Progenitor cell of endocrine pancreas (in vitro differentiated cells): ENCODE measurements at places on chromosomes 16 and 17. TPM values are rescaled to one million over a fixed set of nuclear protein-coding genes. Genes with fewer than 3 reads are reported as not detected.

DNA sequence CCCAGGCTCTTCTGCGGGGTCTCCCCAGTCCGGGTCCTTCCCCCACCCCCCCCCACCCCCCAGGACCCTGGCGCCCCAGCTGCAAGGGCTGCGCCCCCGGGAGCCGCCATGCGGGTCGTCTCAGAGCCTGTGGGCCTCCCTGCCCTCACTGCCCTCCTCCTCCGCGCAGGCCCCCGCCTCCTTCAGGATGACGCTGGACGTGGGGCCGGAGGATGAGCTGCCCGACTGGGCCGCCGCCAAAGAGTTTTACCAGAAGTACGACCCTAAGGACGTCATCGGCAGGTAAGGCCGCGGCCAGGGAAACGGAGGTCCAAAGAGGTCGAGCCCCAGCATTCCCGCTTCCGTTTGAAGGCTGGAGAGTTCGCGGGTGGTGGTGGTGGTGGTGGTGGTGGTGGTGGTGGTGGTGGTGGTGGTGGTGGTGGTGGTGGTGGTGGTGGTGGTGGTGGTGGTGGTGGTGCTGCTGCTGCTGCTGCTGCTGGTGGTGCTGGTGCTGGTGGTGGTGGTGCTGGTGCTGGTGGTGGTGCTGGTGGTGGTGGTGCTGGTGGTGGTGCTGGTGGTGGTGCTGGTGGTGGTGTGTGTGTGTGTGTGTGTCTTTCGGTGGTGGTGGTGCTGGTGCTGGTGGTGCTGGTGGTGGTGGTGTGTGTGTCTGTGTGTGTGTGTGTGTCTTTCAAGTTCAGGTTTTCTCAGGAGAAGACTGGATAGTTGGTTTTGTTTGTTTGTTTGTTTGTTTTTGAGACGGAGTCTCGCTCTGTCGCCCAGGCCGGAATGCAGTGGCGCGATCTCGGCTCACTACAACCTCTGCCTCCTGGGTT, 615 bp downstream of the PHKG2 start:
- H3K4me3 ChIP-seq, result peak overlapping the region; percentile 94
- peaks cover 7% of the 10 kb centered on the region for H3K36me3 ChIP-seq
- peaks cover 14% of the 10 kb centered on the region for H3K4me1 ChIP-seq
- no peaks in the 10 kb centered on the region for H3K27me3 ChIP-seq
- H3K27ac ChIP-seq, result peak overlapping the region; percentile 97
- no peak for DNase-seq

GRCh38 chr17:50642722-50643656, 8.3 kb downstream of the ABCC3 start:
- no peak for DNase-seq
- H3K27ac ChIP-seq, result no peak overlapping the region
- H3K4me3 ChIP-seq, result no peak overlapping the region
- no peaks in the 10 kb centered on the region for H3K36me3 ChIP-seq
- peaks cover 8% of the 10 kb centered on the region for H3K27me3 ChIP-seq

- H3K36me3 ChIP-seq, result no peaks in the 10 kb centered on the region
- H3K27ac ChIP-seq, result no peak overlapping the region
- no peaks in the 10 kb centered on the region for H3K4me1 ChIP-seq
- DNase-seq, result no peak
- H3K27me3 ChIP-seq, result no peaks in the 10 kb centered on the region
Observed at GRCh38 chr16:12350945-12351344, 374.4 kb downstream of the SNX29 start.

DNA sequence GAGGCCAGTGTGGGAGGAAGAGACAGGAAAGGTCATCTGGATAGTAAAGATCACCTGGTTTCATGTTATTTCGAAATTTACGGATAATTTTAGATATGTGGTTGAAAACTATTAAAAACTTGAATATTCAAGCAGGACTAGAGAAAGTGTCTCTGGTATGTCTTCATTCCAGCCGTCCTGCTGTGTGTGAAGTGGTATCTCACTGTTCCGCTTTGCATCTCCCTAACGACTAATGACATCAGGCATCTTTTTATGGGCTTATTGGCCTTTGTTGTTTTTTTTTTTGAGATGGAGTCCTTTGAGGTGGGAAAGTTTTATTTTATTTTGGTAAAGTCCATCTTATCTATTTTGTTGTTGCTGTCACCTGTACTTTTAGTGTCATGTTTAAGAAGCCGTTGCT, 214.4 kb upstream of the CHMP6 start:
- H3K4me1 ChIP-seq, result no peaks in the 10 kb centered on the region
- H3K27me3 ChIP-seq, result no peaks in the 10 kb centered on the region
- H3K27ac ChIP-seq, result no peak overlapping the region
- peaks cover 3% of the 10 kb centered on the region for H3K36me3 ChIP-seq

- no peaks in the 10 kb centered on the region for H3K4me1 ChIP-seq
- H3K4me3 ChIP-seq, result no peak overlapping the region
- H3K36me3 ChIP-seq, result no peaks in the 10 kb centered on the region
- H3K27me3 ChIP-seq, result no peaks in the 10 kb centered on the region
Observed at GRCh38 chr17:9271989-9272388, 250.7 kb downstream of the NTN1 start.

GRCh38 chr17:8806926-8807550, 7.9 kb upstream of the MFSD6L start:
- peaks cover 12% of the 10 kb centered on the region for H3K27me3 ChIP-seq
- peaks cover 2% of the 10 kb centered on the region for H3K4me1 ChIP-seq
- H3K4me3 ChIP-seq, result no peak overlapping the region
- DNase-seq, result no peak
- H3K36me3 ChIP-seq, result no peaks in the 10 kb centered on the region

DNA sequence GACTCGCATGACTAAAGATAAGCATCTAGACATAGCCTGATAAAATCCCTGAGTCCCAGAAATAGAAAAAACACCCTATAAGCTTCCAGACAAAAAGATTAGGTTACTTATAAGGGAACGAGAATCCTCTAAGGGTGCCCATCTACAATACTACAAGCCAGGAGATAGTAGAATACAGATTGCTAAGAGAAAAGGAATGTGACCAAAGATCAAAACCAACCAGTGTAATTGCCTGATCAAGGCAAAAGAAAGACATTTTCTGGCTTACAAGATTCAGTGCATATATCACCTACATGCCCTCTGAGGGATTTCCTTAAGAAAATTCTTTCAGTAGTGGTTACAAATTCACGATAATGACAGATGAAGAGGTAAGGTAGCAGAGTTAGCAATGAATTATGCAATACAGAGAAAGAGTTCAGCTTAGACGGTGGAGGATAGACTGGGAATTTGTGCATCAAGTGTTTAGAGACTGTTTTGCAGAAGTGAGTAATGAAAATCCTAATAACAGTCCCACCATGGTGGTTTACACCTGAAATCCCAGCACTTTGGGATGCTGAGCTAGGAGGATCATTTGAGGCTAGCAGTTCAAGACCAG, 35.0 kb downstream of the BCL7C start:
- H3K36me3 ChIP-seq, result no peaks in the 10 kb centered on the region
- no peak overlapping the region for H3K27ac ChIP-seq
- H3K27me3 ChIP-seq, result no peaks in the 10 kb centered on the region
- DNase-seq, result no peak

DNA sequence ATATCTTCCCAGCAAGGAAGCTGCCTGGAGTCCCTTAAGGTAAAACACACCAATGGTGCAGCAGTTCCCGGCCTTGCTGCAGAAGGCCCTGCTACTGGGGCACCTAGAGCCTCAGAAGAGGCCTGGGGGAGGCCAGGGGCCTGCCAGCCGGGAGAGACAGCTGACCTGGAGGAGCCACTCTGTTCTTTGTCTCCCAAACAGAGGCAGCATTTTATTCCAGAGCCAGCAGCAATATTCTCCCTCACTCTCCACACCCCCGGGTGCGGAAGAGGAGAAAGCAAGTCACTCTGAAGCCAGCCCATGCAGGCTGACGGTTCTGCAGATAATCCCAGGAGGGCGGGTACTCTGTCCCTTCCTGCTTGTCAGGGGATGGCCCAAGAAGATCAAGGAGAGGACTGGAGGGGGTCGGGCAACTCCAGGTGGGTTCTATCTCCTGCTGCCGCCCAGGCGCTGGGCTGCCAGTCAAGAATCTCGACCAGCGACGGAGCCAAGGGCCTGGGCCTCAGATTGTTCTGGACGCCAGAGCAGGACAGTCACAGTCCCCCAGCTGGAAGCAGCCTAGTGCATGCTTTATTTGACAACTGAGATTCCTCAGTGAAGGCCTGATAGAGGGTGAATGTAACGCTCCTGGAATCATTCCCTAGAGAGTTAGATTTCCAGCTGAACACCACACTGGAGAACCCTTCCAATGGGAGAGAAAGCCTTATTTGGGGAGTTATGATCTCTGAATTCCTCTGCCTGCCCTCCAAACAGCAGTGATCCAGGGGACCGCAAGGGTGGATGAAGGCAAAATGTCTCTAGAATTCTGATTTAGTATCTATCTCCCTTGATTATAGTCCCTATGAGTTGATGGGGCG, 1.1 kb upstream of the KIFC3 start:
- peaks cover 53% of the 10 kb centered on the region for H3K4me1 ChIP-seq
- peak overlapping the region; percentile 95 for H3K27ac ChIP-seq
- no peaks in the 10 kb centered on the region for H3K36me3 ChIP-seq
- no peak for DNase-seq
- peaks cover 28% of the 10 kb centered on the region for H3K27me3 ChIP-seq
- peak overlapping the region; percentile 86 for H3K4me3 ChIP-seq

- H3K4me1 ChIP-seq, result peaks cover 45% of the 10 kb centered on the region
- no peaks in the 10 kb centered on the region for H3K36me3 ChIP-seq
- no peaks in the 10 kb centered on the region for H3K27me3 ChIP-seq
- DNase-seq, result no peak
- peak overlapping the region; percentile 70 for H3K27ac ChIP-seq
Observed at GRCh38 chr17:40115101-40115436, 6.7 kb upstream of the MSL1 start.

DNA sequence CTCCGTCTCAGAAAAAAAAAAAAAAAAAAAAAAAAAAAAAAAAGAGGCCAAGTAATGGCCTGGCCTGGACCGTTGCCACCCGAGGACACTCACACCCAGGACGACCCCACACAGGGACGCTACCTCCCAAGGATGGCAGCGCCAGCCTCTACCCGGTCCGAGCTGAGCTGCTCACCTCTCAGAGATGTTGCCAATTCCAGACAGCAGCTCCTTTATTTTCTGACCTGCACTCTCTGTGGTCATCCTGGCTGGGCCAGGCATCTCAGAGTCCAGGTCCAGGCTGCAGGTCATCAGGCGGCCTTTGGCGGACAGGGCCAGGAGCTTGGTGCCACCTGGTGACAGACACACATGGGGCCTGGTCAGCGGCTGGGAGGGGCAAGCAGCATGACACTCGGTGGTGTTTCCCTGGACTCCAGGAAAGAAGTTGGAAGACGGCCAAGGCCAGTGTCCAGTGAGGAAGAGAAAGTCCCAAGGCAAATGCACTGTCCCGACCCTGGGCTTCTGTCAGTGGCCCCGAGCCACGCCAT, 3.1 kb downstream of the FAAP100 start:
- H3K4me1 ChIP-seq, result peaks cover 15% of the 10 kb centered on the region
- H3K27ac ChIP-seq, result no peak overlapping the region
- no peak for DNase-seq
- H3K27me3 ChIP-seq, result no peaks in the 10 kb centered on the region

GRCh38 chr16:17657045-17657444, 186.3 kb upstream of the XYLT1 start:
- H3K4me3 ChIP-seq, result no peak overlapping the region
- no peak overlapping the region for H3K27ac ChIP-seq
- H3K36me3 ChIP-seq, result no peaks in the 10 kb centered on the region
- DNase-seq, result no peak
- H3K27me3 ChIP-seq, result peaks cover 27% of the 10 kb centered on the region

- H3K36me3 ChIP-seq, result no peaks in the 10 kb centered on the region
- H3K4me1 ChIP-seq, result no peaks in the 10 kb centered on the region
- H3K27me3 ChIP-seq, result peaks cover 16% of the 10 kb centered on the region
- no peak for DNase-seq
Observed at GRCh38 chr17:51352798-51353197, 92.5 kb downstream of the UTP18 start.

- H3K27ac ChIP-seq, result no peak overlapping the region
- no peak for DNase-seq
- H3K4me1 ChIP-seq, result peaks cover 4% of the 10 kb centered on the region
- H3K36me3 ChIP-seq, result no peaks in the 10 kb centered on the region
- H3K4me3 ChIP-seq, result no peak overlapping the region
- H3K27me3 ChIP-seq, result peaks cover 9% of the 10 kb centered on the region
Observed at GRCh38 chr16:9389543-9390207, 298.2 kb downstream of the HAPSTR1 start.

DNA sequence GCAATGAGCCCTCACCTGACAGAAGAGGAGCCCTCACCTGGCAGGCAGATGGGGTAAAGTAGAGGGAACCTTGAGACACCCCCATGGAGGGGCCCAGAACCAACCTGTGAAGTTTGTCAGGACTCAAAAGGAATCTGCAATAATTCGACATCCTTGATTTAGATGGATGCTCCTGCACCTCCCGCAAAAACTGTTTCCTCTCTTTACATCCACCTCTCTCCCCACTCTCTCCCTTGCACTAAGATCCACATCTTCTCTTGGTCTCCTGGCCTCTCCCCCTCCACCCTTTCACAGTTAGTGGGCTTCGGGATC, 34.9 kb upstream of the RBFOX3 start:
- H3K4me1 ChIP-seq, result no peaks in the 10 kb centered on the region
- peak; percentile 2 for DNase-seq
- H3K27me3 ChIP-seq, result peaks cover 52% of the 10 kb centered on the region
- H3K36me3 ChIP-seq, result no peaks in the 10 kb centered on the region
- H3K27ac ChIP-seq, result no peak overlapping the region

- DNase-seq, result no peak
- H3K27me3 ChIP-seq, result peaks cover 40% of the 10 kb centered on the region
Observed at GRCh38 chr17:15342460-15342859, 1.1 kb upstream of the TEKT3 start.

DNA sequence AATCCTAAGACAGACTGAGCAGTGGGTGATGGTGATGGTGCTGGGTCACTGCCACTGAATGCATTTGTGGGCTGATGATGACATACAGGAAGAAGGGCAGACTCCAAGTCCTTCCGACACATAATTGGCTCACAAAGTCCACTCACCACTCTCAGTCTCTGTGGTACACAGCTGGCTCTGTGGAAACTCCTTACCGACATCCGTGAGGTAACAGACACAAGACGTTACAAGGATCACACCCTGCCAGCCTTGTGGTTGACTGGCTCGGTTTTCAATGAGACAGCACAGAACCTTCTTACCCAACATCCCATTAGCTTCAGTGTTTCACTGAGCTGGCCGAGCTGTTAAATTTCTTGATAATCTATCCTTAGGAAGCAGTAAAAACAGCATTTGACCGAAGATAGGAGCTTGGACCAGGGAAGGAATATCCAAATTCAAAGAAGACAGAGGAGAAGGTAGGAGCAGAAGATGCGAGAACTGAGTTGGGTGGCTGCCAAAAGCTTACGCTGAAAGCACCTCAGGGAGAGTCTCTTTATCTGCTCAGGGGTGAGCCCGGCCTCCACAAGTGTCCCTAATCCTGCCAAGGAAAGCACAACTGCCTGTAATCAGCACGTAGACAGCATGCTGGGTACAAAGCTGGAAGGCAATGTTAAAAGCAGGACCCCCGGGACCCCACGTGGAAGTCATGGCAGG, 5.5 kb upstream of the MXRA7 start:
- H3K4me3 ChIP-seq, result no peak overlapping the region
- H3K27ac ChIP-seq, result no peak overlapping the region
- H3K27me3 ChIP-seq, result no peaks in the 10 kb centered on the region
- H3K36me3 ChIP-seq, result peaks cover 20% of the 10 kb centered on the region
- peaks cover 3% of the 10 kb centered on the region for H3K4me1 ChIP-seq
- no peak for DNase-seq

- H3K27me3 ChIP-seq, result no peaks in the 10 kb centered on the region
- peaks cover 29% of the 10 kb centered on the region for H3K36me3 ChIP-seq
- no peaks in the 10 kb centered on the region for H3K4me1 ChIP-seq
Observed at GRCh38 chr17:51184124-51184523, 17.9 kb downstream of the NME2 start.

The PLLP gene
- 1.6 and 2.9 TPM in 2 replicates for total RNA-seq

The ALDH3A1 gene
- 0.75 and 1.0 TPM in 2 replicates for total RNA-seq

The CCL22 gene
- total RNA-seq, result not detected in 2 replicates

The NUPR1 gene
- total RNA-seq, result not detected in 2 replicates

The KRT23 gene
- 2.1 and 3.8 TPM in 2 replicates for total RNA-seq

The DUS2 gene
- 18.8 and 21.2 TPM in 2 replicates for total RNA-seq

The KRT31 gene
- not detected in 2 replicates for total RNA-seq
